ENCODE measurements at places on chromosomes 2 and 18.

- DNase-seq, result no peak
These were observed 740 bp downstream of the CHMP3 start for GRCh38 chr2:86562485-86562921.

DNA sequence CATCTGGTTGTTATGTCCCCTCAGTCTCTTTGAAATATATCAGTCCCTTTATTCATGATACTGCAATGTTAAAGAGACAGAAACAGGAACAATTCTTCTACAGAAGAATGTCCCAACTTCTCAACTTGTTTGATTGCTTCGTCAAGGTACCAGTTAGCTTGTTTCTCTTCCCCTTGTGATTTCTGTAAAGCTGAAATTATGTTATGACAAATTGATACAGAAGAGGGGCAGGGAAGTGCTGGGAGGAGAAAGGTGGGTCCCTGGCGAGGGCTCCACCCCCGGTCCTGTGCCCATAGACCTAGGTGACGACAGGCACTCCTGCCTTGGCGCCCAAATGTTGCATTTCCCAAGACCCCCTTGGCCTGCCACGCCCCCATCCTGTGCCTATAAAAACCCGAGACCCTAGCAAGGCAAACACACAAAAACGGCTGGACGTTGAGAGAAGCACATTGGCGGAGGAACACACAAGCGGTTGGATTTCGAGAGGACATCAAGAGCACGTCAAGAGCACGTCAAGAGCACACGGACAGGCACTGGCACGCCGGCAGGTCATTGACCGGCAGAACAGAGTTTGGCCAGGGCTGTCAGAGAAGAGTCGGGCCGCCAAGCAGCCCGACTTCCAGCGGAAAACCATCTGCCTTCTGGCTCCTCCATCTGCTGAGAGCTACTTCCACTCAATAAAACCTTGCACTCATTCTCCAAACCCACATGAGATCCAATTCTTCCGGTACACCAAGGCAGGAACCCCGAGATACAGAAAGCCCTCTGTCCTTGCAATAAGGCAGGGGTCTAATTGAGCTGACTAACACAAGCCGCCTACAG lies 11.5 kb upstream of the RTN4 start:
- DNase-seq, result no peak

GRCh38 chr18:39198376-39198775 lies 1632.8 kb upstream of the CELF4 start:
- DNase-seq, result no peak

DNA sequence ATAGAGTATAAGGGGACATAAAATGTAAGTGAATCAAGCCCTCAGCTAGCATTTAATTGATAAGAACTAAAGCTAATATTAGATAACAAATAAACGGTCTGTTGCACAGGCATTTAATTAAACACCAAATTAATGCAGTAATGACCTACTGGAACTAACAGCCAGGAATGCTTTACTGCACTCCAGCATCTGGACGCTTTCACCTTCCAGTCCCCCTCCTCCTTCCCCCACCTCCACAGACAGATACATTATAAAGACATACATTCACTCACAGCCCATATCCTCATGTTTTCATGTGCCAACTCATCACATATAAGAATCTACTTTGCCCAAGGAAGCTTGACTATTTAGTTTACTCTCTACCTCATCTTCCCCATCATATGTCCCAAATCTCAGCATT lies 337.4 kb upstream of the PIK3C3 start:
- DNase-seq, result no peak

- DNase-seq, result no peak
These were observed 31.2 kb upstream of the STAT1 start for GRCh38 chr2:191045141-191045540.

GRCh38 chr18:31102025-31102684 lies at the start of gene DSC2:
TSS of gene DSC2 (minus strand) at chr18:31102421. CDS start at chr18:31101971, 450 bp downstream.
- no peak for DNase-seq

DNA sequence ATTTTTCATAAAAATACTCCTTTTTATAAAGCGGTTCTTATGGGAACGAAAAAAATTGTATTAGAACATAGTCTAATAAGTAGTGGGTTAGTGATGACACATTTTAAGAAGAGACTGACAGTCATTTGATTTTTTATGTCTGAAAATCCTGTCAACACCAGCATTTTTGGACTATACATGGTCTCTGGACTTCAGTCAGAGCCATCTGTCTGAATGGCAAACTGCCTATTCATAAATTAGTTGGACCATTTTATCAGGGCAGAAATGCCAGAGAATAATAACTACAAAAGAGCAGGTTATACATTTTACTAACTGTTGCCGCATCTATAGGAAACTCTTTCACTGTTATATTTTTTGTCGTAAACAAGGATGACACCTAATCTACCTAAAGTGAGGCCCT lies 437.6 kb downstream of the ZNF804A start:
- no peak for DNase-seq
